ENCODE measurements at places on chromosomes 7 and 10.

DNA sequence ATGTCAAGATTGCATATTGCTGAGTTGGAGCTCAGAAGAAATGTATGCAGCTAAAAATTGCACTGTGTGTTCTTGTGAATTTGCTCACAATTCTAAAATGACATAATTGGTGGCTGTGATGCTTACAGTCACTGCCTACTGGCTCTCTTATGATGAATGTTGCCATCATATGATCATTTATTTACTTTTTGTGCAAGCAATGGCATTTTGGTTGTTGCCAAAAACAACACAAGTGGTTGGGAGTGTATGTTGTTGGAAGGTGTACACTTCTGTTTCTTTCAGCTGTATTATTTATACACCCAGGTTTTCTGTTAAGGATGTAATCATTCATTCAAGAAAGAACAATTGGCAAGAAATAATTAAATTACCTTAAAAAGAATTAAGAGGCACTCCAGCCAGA, 28.9 kb downstream of the PON1 start:
- DNase-seq: no peak

- DNase-seq: no peak
Measured at GRCh38 chr7:120995654-120996053, 7.1 kb downstream of the CPED1 start.

- DNase-seq: no peak
Measured at GRCh38 chr7:139588632-139589031, 65.1 kb downstream of the CLEC2L start.

GRCh38 chr10:10870523-10871241, 147.0 kb upstream of the CELF2 start:
- DNase-seq: no peak

- DNase-seq: no peak
Measured at GRCh38 chr7:98922392-98923187, 44.3 kb downstream of the TRRAP start.

- no peak for DNase-seq
Measured at GRCh38 chr7:128236924-128237586, 4.0 kb upstream of the LEP start.

DNA sequence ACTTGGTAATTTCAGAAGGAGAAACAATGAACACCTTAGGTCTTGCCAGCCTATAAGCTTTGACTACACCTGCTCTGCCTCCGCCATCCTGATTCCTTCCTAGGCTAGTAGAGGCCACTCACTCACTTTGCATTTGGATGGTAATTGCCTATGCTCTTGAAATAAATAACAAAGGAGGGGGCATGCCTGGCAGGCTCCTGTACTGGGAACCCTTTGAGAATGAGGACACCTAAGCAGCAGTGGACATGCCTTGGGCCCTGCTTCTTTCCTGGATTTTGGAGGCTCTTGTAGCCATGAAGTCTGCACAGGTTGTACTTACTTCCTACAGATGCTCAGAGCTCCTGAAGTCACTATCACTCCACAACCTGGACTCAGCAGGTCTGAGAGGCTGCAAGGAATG, 65.8 kb downstream of the BLNK start:
- DNase-seq: no peak

- DNase-seq: no peak
Measured at GRCh38 chr10:47169581-47169980, 130.4 kb upstream of the GDF10 start.

DNA sequence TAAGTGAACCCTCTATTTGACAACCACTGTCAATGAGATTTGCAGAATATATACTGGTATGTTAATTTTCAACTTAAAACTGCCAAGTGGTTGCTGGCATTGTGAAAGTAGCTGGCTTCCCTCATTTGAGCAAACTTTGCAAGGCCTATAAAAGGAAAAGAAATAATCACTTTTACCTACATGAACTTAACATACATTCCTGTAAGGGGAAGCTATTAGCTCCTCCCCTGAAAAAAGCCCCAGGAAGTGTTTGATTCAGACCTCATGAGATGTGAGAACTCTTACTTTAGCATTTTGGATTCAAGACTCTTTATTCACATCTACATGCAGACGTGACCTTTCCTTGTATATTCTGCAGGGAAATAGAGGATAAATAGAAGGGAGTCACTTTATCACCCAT, 175.6 kb downstream of the OTUD1 start:
- no peak for DNase-seq

- peak; percentile 54 for DNase-seq
Measured at GRCh38 chr7:99380823-99381663, 6.5 kb downstream of the ARPC1B start.

DNA sequence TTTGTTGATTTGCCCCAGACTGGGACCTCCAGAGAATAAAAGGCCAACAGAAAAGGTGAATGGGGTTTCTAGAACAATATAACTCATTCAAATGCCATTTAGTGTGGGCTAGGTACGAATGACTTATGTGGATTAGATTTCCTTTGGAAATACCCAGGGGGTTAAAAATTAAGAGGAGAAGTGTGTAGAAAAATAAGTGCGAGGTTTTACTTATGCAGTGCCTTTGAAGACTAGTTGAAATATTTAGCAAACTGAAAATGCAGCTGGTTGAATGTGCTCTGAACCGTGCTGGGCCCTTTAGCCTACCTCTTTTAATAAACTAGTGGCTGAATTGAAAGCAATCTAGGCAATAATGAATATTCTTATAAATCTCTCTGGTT, 180.6 kb downstream of the LRMDA start:
- DNase-seq: no peak

Data from activated naive CD4-positive, alpha-beta T cell (primary cell).